ENCODE measurements at places on chromosomes 2 and 18. TPM values are rescaled to one million over a fixed set of nuclear protein-coding genes. Genes with fewer than 3 reads are reported as not detected.

DNA sequence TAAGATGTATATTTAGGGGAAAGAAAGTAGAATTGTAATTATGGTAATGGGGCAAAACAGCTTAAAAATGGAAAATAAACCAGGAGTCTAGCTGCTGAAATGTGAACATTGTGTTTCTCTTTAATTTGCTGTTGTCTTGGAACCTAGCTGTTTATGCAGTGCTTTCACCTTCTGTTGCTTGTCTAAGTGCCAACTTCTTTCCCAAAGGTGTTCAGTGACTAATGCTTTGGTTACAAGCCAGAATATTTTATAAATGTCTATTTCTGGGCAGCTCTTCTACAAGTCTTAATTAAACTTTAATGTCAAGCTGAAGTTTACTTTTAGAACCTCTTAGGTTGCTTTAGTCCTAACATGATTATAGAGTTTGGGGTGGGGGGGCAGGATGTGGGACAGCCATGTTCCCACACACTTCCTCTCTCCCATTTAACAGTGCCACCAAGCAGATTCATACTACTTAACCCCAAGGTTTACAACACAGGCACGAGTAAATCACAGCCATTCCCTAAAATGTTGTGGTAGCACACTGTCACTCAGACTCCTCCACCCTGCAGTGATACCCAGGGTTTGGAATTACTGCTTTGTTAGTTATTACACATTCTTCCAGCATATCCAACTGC, 60.6 kb downstream of the ITGA4 start:
- no peak for DNase-seq
- no peak overlapping the region for H3K4me3 ChIP-seq
- peak overlapping the region; percentile 22 for H3K27ac ChIP-seq
- no peaks in the 10 kb centered on the region for H3K27me3 ChIP-seq

ARHGEF33 gene
- 0.47 TPM for total RNA-seq

IL36B gene
- total RNA-seq, result not detected

DNA sequence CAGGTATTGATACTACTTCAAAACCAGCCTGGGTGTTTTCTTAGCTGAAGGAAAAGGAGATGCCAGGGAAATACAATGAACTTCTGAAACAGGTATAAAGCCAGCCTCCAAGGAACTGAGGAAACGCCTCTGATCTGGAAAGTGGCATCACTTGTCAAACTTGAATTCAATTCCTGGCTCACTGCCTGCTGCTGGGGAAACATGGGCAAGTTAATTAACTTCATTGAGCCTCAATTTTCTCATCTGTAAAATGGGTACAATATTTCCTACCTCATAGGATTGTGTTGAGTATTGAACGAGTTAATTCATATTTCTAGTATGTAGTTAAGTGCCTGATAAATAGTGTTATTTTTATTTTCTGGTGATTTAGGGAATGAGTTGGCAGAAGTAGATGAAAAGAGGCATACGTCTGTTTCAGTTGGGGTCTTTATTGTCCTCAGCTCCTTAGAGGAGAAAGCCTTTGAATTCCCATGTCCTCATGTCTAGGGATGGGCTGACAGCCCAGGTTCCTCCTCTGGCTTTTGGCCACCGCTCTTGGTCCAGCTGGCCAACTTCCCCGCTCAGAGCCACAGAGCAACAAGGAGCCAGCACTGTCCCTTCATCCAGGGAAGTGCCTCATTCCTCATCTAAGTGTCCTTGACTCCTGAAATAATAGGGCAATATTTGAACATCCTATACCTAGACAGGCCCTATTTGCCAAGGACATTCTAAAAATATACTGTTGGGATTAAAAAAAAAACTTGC, 210.5 kb upstream of the GATA6 start:
- H3K4me3 ChIP-seq, result no peak overlapping the region
- H3K36me3 ChIP-seq, result no peaks in the 10 kb centered on the region
- H3K27me3 ChIP-seq, result peaks cover 18% of the 10 kb centered on the region
- H3K27ac ChIP-seq, result no peak overlapping the region

GRCh38 chr2:239576784-239577685, 176.2 kb upstream of the HDAC4 start:
- H3K4me1 ChIP-seq, result peaks cover 6% of the 10 kb centered on the region
- H3K27me3 ChIP-seq, result peaks cover 5% of the 10 kb centered on the region
- no peak overlapping the region for H3K27ac ChIP-seq

DNA sequence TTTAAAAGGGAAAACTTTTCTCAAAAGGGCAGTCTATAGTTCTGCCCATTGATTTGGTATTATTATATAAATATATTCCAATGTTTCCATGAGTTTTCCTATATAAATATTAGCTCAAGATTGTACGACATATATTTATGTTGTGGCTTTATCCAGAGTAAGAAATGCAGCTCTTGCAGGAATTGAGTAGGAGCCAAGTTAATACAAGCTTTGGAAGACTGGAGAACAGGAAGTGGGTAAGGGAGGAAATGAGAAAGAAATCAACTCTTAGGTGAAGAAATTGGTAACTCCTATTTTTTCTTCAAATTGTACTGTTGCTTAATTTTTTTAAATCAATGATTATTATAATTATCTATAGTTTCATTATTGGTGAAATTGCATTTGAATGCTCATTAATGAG, 105.4 kb upstream of the FAM117B start:
- no peak for DNase-seq
- no peaks in the 10 kb centered on the region for H3K27me3 ChIP-seq
- H3K36me3 ChIP-seq, result peaks cover 3% of the 10 kb centered on the region
- H3K27ac ChIP-seq, result no peak overlapping the region
- H3K4me1 ChIP-seq, result peaks cover 19% of the 10 kb centered on the region
- no peak overlapping the region for H3K4me3 ChIP-seq
